NCI-H187 treated with DMSO at 0.1 percent for 48 hours (cell line): ENCODE measurements at places on chromosomes 2 and 18.

DNA sequence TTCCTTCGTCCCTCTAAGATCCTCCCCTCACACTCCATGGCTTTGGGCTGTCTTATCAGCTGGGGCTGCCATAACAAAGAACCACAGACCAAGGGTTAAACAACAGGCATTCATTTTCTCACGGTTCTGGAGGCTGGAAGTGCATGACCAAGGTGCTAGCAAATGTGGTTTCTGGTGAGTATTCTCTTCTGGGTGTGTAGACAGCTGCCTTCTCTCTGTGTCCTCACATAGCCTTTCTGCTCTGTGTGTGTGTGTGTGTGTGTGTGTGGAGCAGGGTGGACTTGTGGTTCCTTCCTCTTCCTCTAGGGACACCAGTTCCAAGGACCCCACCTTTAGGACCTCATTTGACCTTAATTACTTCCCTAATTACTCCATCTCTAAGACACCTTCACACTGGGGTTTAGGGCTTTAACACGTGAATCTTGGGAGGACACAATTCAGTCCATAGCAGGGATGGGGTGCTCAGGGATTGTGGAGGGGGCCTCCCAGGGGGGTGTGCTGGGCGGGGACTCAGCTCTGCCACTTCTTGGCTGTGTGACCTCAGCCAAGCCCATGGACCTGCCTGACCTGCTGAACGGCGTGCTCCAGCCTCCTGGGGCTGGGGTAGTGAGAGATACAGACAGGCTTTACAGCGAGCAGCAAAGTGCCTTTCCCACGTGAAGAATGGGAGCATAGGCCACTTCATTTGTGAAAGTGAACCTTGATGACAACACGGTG, 38.0 kb downstream of the ACKR3 start:
- no peak for DNase-seq

DNA sequence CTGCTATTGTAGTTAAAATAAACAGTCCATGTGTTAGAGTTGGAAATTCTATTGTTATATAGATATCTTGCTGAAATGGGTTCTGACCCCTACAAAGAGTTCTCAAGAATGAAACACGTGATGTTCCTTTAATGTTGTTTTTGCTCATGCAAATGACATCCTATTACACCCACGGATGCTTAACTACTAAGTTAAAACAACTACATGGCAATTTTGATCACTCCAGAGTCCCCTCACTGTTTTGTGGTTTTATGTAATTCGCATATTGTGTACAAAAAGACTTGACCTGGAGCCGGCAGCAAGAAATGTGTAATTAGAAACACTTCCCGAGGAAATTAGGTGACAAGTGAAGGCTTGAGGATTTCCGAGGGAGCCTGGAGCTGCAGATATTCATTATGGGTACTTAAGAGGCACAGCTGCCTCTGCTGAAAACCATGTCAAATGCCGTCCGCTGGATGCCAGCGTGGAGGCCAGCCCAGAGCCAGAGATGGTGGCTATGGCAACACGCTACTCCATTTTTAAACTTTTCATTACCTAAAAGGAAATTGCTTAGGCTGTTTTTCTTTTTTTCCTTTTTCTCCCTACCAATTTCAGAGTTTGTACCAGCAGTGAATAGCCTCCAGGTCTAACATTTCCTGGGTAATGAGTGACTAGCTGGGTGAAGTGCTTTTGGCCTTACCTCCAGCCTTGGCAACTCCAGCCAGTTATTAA, 21.0 kb upstream of the CABLES1 start:
- no peak for DNase-seq

- DNase-seq: no peak
Measured at GRCh38 chr2:96065381-96065930, 30.7 kb upstream of the GPAT2 start.

DNA sequence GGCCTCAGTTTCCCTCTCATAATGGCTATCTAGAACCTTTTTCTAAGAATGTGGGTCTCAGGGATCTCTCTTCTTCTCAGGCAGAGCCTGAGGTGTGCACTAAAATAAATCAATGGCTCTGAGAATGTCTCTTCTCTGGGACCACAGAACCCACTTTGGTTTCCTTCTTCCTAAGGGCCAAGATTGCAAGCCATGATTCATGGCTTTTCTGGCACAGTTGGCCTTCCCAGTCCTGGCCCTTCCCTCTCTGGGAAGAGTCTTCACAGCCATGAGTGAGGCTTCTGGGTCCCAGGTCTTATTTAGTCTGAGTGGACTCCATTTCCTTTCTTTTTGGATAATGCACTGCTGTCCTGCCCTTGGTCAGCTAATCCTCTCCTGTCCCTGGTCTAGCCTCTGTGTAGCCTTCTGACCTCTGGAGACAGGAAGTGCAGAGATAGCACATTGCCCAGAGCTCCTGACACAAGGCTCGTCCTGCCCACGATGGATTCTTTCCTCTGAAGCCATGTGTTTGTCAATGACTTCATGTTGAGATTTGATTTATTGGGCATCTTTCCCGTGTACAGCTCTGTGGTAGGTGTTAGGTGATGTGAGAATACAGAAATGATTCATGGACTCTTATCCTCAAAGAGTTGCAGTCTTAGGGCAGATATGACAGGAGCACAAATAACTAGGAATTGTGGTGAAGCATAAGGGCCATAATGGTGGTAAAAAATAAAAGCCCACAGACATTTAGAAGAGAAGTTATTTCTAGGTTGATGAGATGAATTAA, 245.0 kb downstream of the CLIP4 start:
- DNase-seq: no peak

- no peak for DNase-seq
Measured at GRCh38 chr2:187783446-187783845, 229.2 kb upstream of the TFPI start.

DNA sequence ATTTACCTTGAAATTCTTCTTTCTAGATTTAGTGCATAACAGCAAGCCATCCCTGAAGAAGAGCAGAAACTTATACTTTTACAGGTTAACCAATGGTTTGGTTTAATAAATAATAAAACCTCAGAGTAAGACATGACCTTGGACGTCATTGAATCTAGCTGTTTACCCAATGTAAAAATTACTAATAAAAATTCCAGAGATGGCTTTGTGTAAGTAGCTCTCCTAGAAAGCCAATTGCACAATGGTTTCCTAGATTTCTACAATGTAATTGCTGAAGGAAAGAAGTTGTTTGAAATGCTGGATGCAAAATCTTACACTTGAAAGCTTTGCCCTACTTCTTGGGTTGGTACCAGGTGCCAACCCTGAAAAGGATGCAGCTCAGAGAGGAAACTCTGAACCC, 1.5 kb downstream of the XDH start:
- no peak for DNase-seq
